ENCODE measurements at places on chromosomes 6 and 20.

GRCh38 chr6:50962213-50962759 lies 143.6 kb downstream of the TFAP2B start:
- peak; percentile 76 for ATAC-seq

- ATAC-seq = no peak
Observed at GRCh38 chr6:100473182-100473581, 8.5 kb upstream of the SIM1 start.

- no peak for ATAC-seq
Observed at GRCh38 chr20:18223409-18223808, 64.9 kb upstream of the ZNF133 start.

DNA sequence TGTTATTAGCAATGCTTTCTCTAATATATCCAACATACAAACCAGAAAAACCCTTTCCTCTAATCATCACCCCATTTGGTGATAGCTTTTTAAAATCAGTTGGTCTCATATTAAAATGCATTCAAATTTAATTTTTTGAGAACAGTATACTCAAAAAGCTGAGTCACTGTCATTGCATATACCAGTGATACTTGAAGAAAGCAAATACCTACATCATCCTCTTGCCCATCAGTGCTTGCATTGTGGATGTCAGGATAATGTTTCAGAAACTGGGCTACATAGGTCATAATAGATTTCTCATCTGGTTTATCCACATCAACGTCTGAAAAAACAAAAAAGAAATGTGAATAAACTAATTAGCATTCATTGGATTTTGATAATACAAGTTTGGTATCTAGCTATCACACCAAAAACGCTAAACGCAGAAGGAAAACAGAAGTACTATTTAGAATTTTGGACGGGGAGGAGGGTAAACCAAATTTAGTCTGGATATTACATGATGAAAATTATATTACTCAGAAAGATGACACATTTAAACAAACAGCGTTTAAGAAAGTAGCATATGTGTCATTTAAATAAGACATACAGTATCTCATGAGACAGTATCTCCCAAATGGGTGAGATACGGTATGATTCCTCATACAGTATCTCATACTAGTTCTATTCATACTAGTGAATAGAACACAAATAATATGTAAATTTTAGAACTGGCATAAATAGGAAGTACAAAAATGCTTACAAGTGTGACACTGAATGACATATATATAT lies 134.6 kb downstream of the SYNE1 start:
- ATAC-seq = no peak

- ATAC-seq = peak; percentile 95
Observed at GRCh38 chr6:7154341-7155139, 46.8 kb downstream of the RREB1 start.

DNA sequence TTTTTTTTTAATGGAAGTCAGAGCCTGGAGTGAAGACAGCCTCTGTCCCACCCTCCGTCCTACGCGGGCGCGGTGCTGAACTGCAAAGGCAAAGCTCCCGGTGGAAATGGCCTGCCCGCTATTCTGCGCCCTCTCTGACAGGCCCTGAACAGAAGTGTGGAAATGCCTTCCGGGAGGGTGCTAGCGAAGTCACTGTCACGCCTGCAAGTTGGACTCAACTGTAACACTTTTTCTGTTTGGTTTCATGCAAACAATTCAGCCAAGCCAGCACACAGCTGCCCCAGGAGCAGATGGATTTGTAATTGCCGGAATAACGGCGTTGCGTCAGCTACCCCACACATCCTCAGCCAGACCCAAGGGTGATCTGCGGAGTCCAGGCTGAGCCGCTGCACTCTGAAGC lies 107.6 kb downstream of the PSMB1 start:
- no peak for ATAC-seq

DNA sequence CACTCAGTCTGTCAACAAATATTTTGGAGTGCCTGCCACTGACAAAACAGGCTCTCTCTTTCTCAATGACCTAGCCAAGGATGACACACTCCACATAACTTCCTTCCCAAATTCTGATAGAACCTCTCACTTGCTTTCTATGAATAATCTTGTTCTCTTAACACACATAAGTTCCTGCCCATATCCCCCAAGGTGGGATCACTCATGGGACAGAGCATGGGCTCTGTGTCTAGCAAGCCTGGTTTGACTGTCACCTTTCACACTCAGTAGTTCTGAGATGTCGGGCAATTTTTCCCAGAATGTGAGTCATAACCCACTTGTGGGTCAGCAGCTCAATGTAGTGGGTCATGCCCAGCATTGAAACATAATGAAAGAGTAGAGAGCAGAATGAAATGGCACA lies 78.1 kb downstream of the LRFN2 start:
- ATAC-seq = no peak

GRCh38 chr6:49713346-49713745 lies at the start of gene CRISP2:
Gene CRISP2 (minus strand): TSS chr6:49713543. CDS start chr6:49709196, 4,347 bp downstream.
- ATAC-seq = no peak

DNA sequence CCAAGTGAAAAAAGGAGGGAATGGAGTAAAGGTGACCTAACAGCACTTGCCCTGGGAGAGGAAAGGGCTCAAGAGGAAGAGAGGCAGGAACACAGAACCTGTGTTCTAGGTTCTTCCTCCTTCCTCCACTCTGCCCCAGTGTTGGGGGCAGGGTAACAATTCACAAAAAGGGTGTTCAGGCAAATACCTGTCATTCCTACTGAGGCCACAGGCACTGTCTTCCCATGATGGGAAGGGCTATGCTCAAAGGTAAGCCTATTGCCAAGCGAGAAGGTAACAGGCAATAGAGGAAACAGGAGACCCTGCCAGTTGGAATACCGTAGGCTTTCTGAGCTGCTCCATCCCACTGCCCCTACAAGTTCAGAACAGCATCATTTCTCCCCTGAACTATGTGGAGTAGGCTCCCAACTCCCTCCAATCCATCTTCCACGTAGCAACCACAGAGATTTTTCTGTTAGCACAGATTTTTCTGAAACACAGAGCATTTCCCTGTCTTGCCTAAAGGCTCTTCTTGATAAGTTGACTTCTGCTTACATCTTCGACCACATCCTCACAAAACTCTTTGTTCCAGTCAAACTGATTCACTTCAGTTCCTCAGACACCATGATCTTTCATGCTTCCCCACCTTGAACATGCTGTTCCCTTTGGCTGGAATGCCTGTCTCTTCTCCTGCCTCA lies 2.7 kb downstream of the AGPAT1 start:
- no peak for ATAC-seq

GRCh38 chr6:155235087-155235486 lies 28.7 kb upstream of the CLDN20 start:
- no peak for ATAC-seq

DNA sequence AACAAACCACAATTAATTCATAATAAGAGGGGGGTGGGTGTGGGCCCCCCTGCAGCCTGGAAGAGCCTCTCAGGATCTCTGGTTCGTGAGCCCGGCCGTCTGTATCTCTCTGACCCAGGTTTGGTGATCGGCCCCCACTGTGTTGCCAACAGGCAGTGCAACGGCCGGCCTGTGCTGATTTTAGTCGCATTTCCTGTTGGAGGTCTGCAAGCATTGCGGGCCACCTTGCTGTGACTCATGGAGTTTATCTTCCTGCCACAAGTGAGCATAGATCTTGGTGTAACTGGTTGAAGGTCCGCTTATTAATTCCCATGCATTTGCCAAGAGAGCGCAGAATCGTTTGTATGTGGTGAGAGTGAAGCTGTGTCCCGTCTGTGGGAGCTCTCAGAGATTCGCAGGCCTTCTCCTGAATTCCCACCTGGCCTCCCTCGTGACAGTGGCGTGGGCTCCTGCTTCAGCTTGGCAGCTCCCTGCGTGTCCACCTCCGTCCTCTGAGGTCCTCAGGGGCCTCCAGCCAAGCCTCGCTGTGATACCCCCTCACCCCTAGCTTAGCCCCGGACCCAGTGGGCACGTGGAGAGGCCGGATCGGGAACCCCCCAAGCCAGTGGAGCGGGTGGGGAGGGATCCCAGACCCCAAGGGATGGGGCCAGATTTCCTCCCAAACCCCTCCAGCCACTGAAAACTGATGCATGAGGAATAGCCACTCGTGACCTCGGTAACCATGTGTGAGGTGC lies 269.8 kb downstream of the CDH4 start:
- ATAC-seq = no peak

- no peak for ATAC-seq
Observed at GRCh38 chr6:2850538-2851113, 9.0 kb upstream of the SERPINB1 start.

- ATAC-seq = no peak
Observed at GRCh38 chr6:1145768-1146218, 166.1 kb upstream of the FOXQ1 start.

DNA sequence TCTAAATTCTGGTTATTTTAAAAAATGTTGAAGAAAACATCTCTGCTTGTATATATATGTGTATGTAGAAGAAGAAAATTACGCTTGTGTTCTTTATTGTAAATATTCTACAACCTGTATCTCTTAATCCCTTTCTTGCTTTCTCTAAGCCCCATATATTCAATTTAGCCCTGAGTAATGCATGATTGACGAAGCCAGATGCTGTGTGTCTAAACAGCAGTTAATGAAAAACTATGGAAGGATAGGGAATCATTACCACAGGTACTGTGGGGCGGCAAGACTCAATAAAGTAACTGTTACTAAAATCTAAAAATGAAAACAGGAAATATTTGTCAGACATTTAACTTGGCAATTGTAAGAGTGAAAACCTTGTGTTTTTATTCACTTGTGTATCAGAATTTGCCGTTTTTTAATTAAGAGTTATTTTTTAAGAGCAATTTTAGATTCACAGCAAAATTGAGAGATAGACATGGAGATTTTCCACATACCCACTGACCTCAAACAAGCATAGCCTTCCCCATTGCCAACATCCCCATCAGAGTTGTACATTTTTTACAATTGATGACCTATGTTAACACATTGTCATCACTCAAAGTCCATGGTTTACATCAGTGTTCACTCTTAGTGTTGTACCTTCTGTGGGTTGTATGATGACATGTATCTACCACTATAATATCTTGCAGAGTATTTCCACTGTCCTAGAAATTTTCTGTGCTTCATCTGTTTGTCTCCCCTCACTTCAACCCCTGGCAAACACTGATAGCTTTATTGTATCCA lies 76.7 kb downstream of the BCKDHB start:
- ATAC-seq = no peak

DNA sequence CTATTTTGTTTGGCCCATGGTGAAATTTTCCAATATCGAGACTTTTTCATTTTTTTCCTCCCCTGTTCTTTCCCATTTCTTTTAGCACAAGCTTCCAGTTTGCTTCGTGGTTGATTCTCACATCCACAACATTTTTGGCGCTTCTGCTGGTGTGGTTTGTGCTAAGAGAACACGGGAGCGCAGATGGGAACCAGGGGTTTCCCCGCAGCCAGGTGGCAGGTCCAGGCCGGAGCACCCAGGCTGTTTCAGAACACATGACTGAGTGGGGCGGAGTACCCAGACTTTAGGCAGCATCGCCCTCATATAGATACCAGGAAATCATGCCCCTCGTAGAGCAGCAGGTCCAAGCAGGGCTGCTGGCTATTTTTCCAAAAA lies 58.0 kb downstream of the SYTL3 start:
- ATAC-seq = peak; percentile 60

DNA sequence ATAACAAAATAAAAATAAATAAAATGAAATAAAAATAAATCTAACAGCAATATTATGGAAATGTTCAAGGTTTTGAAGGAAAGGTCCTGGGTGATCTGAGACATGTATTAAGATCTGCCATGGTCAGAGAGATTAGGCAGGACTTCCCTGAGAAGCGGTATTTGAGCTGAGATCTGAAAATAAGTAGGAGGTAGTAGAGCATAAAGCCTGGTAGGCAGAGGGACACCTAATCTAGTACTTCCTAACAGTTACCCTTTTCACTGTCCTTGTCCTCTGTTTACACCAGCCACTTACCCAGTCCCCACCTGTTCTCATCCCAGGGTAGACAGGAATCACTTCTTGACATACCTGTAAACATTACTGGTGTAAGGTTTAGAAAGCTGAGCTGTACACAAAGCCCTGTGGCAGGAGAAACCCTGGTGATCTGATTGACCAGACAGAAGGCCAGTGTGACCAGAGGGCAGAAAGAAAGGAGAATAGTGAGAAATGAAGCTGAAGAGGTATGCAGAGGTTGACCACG lies 8.3 kb upstream of the ZNF318 start:
- no peak for ATAC-seq

- ATAC-seq = no peak
Observed at GRCh38 chr20:39784693-39785092, 822.5 kb downstream of the DHX35 start.

DNA sequence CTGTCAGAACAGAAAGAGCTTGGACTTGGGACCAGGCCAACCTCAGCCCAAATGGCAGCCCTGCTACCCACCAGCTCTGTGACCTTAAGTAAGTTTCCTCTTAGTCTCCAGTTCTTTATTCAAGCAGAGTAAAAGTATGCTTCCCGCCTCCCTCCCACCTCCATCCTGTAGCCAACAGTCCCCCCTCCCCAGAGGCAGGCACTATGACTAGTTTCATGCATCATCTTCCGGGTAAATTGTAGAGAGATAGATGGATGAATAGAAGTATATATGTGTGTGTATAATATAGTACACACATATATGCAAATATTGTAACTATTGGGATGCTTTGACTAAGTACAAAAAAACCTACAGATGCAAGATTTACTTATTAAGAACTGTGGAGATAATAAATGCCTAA lies 39.5 kb upstream of the B4GALT5 start:
- ATAC-seq = no peak

- ATAC-seq = no peak
Observed at GRCh38 chr6:38603966-38604365, 35.8 kb downstream of the BTBD9 start.

- ATAC-seq = no peak
Observed at GRCh38 chr6:107711412-107712236, 112.5 kb downstream of the SCML4 start.

DNA sequence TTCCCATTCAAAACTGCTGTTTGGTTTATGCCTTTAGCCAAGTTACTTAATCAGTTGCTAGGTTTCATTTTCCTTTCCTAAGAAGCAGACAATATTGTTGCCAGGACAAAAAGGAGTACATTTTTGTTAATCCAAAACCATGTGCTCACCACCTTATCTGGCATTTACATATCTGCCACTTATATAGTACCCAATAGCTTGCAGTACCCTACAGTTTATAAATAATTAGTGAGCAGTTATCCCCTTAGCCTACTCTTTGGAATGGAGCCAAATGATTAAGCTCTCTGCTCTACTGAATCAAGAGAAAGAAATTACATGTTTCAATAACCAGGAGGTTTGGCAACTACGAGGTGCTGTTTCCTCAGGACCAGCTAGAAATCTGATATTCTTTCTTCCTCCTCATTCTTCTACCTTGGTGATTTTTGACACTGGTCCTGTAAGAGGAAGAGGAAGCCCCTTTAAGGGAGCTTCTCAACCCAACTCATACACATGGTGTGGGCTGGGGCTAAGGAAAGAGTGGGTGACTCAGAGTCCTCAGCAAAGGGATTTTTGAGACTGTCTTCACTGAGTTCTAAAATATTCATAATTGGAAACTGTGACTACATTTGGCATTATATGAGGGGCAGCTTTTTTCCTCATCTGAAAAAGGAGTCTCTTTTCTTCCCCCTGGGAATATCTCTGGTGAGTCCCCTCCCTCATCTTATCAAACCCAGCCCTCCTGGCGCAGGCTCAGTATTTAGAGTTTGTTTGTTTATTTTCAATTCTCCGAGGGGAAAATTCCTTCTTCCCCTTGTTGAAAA lies 1.5 kb downstream of the ZNFX1 start:
- ATAC-seq = peak; percentile 62

Measured in stimulated activated memory B cell treated with anti-CD40 and anti-IgM and Interleukin-4, amounts not matched to agents 10 μg/mL and 1 μg/mL and 100 μg/mL, for 72 hours (primary cell).